Astrocyte of the spinal cord (primary cell): ENCODE measurements at places on chromosomes 4 and X.

- DNase-seq = peak; percentile 7
Measured at GRCh38 chrX:46758163-46758955, 559 bp downstream of the SLC9A7 start.

- no peak for DNase-seq
Measured at GRCh38 chr4:25890571-25891485, 23.2 kb upstream of the SMIM20 start.

DNA sequence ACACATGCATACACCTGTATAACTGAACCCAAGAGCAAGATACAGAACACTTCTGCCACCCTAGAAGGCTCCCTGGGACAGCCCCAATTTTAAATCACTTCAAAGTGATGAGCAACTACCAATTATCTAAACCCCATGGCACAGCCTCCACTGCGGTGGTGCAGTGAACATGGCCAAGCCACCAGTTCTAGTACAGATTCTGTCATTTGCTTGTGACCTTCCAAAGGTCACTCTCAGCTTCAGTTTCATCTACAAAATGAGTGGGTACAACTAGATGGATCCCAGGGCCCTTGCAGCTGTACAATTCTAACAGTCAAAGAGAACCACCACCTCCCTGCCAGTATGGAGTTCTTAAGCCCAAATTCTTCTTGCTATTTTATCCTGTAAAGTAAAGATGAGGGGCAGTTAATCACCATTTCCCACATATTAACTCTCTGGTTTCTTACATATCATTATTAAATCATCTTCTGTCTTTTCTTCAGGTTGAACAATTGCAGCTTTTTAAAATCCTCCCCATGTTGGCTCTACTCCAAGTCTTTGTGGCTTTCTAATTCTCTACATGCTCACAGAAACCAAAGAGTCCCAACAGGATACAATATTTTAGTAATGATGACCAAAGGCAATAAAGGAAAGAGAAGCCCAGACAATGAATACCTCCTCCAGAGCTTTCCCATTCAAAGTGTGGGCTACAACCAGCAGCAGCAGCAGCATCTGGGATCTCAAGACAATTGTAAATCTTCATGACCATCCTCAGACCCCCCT lies 39.0 kb upstream of the GPM6B start:
- DNase-seq = peak; percentile 29

DNA sequence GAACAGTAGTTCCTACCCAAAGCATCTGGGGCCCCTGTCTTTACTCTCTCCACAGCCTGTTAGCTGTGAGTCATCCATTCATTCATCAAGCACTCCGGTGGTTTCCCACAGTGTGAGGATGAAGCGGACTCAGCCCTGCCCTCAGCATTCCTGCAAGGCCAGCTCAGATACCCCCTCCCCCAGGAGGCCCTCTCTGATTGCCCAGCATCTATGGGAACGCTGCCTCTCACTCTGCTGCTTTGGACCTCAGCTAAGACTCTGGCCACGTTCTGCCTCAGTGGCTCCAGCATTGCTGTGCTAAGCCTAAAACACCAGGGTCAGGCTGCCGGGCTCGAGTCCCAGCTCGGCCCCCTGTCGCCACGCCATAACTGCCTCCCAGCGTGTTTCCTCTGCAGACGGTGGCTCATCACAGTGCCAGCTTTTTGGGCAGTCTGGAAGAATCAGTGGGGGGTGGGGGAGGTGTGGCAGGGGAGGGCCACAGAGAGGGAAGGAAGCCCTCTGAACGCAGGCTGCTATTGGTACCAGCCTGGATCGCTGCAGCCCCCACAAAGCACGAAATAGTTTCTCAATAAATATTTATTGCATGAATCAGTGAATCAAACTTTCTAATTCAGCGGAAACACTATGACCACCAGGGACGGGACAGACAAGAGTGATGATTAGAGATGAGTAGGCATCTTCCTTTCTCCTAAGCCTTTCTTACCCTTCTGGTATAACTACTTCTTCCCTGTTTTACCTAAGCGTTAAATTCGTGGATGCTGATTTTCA lies 74.4 kb downstream of the SORCS2 start:
- DNase-seq = peak; percentile 77

DNA sequence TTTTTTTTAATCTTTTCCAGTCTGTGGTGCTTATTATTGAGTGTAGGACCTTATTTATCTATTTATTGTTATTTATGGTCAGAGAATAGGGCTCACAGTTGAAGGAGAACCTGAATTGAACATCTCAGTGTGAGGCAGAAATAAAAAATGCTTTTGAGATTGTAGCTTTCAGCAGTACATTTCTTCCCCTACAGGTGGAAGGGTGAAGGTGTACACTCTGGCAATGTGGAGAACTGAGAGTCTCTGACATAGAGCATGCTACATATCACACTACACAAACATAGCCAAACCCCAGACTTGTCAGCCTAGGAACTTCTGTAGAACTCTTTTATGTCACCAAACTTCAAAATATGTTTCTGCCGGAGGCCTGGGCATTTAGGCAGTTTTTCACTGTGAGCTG lies 140.2 kb downstream of the STIM2 start:
- no peak for DNase-seq

DNA sequence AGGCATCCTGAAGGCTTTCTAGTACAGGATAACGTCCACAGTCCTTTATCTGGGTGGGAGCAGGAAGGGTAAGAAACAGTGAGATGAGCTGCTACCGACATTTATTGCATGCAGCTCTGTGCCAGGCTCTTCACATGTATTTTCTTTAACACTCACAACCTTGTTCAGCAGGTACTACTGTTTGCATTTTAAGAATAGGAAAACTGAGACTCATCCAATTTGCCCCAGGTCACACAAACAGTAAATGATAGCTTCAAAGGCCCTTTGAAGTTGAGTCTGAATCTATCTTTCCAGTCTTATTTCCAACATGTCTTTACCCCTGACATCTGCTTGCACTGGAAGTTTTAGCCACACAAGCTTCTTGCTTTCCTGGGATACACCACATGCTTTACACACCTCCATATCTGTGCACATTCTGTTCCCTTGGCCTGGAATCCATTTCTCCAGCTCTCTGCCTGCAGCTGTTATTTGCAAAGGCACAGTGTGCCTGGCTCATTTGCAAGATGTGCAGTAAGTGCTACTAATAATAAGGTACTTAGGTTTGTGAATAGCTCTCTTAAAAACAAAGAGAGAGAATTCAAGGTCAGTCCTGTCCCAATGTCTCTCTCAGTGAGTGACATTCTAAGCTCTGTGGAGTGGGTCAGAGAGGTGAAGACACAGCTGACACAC lies 61.2 kb downstream of the METTL14 start:
- DNase-seq = no peak

DNA sequence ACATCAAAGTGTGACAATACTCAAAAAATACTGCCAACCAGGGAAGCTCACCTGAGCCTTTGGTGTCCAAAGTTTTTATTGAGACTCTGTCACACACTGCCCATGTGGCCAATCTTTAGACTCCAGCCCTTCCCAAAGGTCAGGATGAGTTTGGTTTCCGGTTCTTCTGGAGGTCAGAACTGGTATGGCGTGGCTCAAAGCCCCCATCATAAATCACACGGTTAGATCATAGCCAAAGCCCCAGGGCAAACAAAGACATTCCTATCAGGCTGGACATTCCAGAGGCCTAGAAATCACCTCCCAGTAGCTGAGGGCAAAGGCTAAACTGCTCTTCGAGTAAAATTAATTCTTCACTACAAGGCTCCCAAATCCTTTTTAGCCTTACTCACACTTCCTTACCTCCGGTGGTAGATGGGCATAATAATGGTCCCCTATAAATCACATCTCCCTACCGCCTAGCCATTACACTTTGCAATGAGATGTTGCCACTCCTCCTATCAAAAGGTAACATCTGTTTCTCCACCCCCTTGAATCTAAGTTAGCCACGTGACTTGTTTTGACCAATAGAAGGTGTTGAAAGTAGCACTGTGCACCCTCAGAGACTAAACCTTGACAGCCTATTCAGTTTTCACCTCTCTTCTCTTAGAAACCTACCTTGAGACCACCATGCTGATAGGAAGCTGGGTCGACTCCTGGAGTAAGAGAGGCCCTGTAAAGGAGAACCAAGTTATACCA lies 137.8 kb upstream of the DUSP21 start:
- no peak for DNase-seq

DNA sequence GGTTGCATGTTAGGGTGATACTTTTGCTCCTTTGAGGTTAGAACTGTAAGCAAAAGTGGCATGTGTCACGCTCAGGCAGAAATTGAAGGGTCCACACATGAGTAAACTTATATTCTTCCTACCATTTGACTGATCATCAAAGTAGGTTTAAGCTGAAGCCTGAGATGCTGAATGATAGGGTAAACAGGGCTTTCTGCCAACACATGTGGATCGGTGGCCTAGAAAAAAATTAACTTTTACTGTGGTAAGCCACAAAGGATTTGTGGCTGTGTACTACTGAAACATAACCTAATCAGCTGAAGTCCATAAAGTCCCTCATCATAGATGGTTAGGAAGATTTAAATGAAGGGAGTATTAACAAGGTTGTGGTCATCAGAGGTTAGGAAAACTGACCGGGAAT lies 1070.1 kb downstream of the STPG2 start:
- peak; percentile 32 for DNase-seq
